NCI-H1417 (cell line): ENCODE measurements at places on chromosomes 3 and 15.

DNA sequence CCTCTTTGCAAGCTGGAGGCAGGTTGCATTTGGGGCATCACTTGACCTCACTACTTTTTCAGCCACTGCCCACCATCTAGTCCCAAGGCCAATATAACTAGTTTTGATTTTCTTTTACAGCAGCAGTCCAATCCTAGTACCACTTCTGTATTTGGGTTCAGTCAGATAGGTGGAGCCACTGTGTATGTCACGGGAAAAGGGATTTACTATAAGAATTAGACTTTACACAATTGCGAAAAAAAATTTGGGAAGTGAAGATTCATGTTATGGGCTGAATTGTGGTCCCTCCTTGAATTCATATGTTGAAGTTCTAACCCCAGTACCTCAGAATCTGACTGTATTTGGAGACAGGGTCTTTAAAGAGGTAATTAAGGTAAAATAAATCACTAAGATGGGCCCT is 37.4 kb upstream of the NMNAT3 start:
- no peak for DNase-seq

- DNase-seq: no peak
Observed at GRCh38 chr3:100089812-100090668, 24.3 kb downstream of the FILIP1L start.

DNA sequence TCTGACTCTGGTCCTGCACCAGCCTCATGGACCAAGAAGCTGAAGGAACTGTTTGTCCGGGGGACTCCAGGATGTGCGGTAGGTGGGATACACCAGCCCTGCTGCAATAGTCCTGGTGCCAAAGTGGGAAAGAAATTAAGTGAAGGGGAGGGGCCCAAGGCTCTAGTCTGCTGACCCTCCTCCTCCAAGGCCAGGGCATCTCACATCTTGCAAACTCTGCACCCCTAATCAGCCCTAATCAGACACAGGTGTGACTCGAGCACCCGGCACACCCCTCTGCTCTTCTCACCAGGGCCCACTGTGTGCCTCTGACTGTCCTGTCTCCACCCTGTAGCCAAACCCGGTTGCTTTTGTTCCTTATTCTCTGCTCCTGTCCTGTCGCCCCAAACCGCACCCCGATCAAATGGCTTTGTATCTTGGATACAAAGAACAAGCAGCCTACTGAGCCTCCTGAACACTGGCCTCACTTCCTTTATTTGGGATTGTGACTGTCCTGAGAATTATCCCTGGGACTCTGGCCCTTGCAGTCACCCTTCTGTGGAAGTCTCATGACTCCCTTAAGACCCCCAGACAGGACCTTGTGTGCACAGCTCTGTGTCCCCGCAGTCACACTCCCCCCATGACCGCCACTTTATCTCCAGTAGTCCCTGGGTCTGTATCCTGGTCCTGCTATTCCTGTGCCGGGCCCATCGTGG is 26.7 kb upstream of the SLC41A3 start:
- no peak for DNase-seq

- no peak for DNase-seq
Observed at GRCh38 chr15:62900071-62900802, 142.3 kb upstream of the TPM1 start.

DNA sequence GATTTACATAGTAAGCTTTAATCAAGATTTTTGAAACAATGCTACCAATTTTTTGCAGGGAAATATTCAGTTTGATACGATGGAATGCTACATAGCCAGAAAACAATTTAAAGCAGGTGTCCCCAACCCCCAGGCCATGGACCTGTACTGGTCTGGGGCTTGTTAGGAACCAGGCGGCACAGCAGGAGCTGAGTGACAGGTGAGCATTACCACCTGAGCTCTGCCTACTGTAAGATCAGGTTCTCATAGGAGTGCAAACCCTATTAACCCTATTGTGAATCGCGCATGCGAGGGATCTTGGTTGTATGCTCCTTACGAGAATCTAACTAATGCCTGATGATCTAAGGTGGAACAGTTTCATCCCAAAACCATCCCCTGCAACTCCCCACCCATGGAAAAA is 322.6 kb upstream of the NECTIN3 start:
- no peak for DNase-seq

DNA sequence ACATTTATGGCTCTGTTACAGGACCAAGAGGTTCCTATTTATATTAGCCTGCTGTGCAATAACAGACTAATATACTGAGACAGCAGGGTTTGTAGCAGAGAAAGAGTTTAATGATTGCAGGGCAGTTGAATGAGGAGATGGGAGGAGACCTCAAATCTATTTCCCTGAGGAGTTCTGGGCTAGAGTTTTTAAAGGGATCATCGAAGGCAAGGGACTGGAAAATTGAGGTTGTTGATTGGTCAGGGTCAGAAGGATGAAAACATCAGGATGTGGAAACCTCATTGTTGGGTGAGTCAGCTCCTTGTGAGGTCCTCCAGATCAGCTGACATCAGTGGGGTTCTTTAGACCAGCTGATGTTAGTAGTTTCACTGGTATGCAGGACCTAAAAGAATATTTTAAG is 60.6 kb upstream of the GOLGA8B start:
- DNase-seq: no peak

DNA sequence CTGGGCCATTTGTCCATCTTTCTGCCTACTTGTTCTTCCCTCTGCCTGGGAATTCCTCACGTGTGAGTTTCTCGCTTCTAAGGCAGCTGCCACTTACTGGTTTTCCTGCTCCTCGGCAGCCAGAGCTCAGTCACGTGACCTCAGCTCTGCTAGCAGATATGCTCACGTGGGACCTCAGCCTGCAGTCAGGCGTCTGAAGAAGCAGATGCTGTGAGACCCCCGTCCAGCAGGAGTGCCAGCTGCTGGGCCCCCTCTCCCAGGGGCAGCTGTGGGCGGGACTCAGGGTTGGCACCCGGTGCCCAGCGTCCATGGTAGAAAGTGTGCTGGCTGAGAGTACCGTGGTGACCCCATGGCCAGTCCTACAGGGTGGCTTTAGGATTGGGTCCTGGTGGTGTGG is 161.3 kb upstream of the TLE3 start:
- no peak for DNase-seq

DNA sequence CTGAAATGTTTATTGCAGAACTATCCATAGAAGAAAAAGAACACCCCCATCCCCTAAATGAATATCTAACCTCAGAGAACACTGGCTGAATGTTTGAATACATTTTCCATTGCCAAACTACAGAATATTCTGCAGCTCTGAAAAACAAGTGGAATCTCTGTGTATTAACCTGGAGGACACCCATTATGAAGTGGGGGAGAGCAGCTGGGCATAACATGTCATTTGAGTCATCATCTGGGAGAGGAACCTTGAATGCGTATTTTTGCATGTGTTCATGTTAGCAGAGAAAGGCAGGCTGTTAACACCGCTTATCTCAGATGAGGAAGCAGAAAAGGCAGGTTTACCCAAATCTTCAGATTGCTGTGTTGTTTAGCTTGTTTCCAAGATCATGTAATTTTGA is 31.5 kb downstream of the ESYT3 start:
- no peak for DNase-seq

DNA sequence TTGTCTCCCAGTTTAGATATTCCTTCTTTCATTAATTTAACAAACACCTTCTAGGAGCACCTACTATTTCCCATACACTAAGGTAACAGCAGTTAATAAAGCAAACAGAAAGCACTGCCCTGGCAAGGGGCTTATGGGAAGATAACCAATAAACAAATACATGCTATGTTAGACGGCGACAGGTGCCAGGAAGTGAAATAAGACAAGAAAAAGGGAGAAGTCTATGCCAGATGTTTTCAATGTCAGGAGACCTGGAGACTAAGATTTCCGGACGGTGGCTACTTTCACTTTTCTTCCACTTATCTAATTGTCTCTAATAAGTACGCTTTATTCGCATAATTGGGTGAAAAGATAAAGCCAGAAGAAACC is 32.5 kb upstream of the ZNF445 start:
- no peak for DNase-seq

DNA sequence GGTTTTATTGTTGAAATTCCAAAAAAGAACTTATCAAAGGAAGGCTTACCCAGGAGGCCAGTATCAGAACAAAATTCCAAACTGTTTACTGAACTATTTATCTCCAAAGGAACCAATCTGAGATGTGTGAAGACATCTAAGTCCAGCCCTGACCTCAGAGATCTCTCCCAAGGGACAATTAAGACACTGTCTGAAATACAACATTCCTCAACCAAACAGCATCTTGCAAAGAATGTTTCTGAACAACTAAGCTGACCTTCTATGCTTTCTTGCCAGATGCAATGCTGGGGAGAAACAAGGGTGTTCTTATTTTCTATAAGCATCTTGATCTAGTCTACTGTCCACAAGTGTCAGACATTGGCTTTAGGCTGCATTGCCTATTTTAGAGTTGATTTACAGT is 13.6 kb downstream of the PDZRN3 start:
- DNase-seq: no peak

- no peak for DNase-seq
Observed at GRCh38 chr15:100693451-100693850, 91.1 kb downstream of the ASB7 start.

DNA sequence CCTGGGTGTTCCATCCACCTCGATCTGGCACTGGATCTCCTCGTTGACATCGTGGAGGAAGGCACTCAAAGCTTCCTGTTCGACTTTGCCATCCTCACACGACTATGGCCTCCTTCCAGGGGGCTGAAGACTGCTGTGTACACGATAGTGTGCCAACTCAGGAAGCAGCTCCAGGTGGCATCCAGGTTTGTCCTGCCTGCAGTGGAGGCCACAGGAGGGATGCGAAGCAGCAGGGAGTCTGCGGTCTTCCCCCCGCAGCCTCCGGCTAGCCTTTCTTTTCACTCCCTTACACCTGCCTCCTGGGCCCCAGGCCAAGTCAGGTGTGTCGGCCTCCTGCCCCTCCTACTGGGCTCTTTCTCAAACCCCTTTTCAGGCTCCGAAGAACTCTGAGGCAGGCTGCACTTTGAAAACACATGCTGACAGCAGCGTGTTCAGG is 32.2 kb downstream of the SYNM start:
- DNase-seq: peak; percentile 78

GRCh38 chr15:64804619-64805018 is 20.8 kb downstream of the PIF1 start:
- no peak for DNase-seq

DNA sequence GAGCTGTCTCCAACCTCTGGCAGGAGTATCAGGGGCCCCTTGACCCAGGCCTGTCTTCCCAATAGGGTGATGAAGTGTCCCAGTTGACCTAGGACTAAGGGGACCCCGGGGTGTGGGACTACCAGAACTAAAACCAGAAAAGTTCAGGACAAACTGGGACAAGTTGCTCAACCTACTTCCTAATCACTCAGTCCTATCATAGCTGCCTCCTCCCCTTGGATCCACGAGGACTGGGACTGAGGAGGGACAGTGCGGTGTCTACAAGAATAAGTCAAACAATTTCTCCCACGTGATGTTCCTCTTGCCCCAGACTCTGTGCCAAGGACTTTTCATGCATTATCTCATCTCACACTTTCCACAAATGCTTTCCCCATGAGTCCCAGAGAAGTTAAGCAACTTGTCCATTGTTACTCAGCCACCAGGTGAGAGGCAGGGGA is 49.4 kb upstream of the SLCO2A1 start:
- DNase-seq: no peak

- DNase-seq: no peak
Observed at GRCh38 chr3:18185624-18186023, 239.5 kb downstream of the SATB1 start.

- DNase-seq: no peak
Observed at GRCh38 chr3:189275852-189276251, 104.1 kb downstream of the TPRG1 start.

- peak; percentile 28 for DNase-seq
Observed at GRCh38 chr3:67109651-67110204, 111.6 kb downstream of the KBTBD8 start.

DNA sequence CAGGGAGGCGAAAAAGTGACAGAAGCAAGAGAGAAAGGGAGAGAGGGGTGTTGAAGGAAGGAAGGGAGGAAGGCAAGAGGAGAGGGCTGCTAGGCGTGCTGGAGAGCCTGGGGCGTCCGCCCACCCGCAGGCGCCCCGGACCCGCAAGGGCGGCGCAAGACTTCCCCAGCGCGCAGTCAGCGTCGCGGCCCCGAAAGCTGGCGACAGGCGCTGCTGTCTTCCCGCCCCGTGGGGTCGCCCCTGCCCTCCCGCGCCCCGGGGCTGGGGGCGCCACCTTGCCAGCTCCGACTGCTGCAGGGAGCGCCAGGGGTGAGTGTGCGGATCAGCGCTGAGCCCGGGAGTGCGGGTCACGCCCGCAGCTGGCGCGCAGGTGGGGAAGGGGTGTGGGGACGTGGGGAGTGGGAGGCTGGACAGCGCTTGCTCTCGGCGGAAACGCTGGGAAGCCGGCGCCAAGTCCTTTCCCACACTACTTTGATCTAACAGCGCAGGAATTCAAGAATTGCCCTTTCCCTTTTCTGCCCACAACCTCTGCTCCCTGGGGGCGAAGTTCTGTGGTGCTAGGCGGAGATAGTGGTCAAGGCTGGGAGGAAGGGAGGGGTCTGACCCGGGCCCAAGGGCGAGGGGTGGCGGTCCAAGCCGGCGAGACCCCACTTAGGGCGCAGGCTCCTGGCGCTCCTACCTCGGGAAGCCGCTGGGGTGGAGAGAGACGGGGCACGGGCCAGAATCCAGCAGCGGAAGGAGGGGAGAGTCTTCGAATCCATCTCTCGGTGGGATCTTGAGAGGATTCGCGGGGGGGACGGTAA is 266.1 kb downstream of the CGGBP1 start:
- DNase-seq: no peak

- peak; percentile 12 for DNase-seq
Observed at GRCh38 chr3:182738583-182739411, 54.5 kb upstream of the ATP11B start.

- DNase-seq: no peak
Observed at GRCh38 chr15:84715441-84716035, 401 bp downstream of the SEC11A start.

DNA sequence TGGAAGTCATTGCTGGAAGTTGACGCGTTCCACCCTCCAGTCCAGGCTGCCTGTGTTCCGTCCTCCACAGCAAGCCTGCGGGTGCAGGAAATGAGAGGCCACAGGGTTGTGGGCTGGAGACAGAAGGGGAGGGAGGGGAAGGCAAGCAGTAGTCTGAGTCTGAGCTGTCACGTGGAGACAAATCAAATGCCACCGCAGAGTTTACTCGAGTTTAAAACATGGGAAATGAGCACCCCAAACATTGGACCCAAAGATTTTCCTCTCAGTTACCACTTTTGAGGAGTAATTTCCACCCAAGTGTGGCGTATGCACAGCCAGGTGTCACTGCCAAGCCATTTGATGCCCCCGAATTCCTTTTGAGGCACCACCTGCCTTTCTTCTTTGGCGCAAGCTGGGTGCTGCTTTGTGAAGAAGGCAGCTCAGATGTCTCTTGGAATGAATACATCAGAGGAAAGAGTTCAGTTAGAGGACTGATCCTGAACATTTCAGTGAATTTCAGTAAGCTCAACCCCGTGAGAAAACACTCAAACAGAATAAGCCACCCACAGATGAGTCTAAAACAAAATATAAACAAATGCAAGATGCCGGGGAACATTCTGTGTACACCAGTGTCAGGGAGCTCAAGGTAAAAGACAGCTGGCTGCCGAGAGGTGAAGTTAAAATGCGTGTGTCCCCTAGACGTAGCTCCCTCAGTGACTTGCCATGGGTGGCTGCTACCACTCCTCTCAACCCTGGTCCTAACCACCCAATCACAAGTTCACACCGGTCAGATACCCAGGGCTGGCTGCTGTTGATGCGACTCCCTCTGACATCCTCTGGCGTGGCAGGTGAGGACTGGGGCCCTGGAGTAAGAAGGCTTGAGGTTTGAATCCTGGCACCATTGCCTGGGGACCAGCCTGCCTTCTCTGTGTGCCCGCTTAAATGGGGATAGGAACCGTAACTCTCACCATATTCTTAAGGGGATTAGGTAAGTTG is 203.8 kb downstream of the UACA start:
- DNase-seq: no peak

- no peak for DNase-seq
Observed at GRCh38 chr3:179848711-179849110, 188.0 kb downstream of the PEX5L start.

GRCh38 chr3:29936766-29937165 is 655.9 kb downstream of the RBMS3 start:
- DNase-seq: no peak
